Kidney tubule cell (primary cell): ENCODE measurements at places on chromosomes 3 and 15.

DNA sequence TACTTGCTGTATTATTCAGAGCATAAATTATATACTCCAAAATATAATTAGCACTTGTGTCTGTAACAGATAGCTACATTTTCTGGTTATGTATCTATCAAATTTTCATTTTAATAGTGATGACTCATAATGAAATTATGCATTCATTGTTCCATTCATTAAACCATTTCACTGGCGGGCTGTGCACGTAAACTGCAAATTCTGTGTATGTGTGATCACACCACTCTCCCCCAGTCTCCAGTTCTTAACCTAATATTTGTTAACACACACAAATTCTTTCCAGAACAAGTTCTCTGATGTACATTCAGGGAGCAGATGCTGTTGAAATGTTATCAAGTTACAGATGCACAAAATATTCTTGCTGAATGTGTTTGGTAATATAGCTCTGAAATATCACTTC, 3.8 kb upstream of the KCNMB2 start:
- no peak for DNase-seq

- DNase-seq, result peak; percentile 12
These were observed 25.3 kb upstream of the VPS33B start for GRCh38 chr15:91047545-91048199.

DNA sequence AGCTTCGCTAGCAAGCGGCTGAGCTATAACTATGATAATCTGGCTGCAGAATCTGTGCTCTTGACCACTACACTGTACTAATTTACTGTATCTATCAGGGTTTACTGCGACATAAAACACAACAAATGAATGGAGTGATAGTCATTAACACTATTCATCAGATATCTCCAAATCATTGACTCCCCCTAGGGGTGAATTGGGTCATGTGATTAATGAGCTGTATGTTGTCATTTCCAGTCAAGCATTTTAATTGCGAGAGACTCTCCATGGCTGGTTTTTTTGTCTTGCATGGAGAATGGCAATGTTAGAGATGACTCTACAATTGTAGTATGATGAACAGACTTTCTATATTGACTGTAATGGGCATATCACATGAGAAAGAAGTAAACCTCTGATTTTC, 10.5 kb upstream of the TM4SF18 start:
- DNase-seq, result peak; percentile 57

GRCh38 chr3:195394024-195394423, 48.8 kb downstream of the ACAP2 start:
- no peak for DNase-seq
